ENCODE measurements at places on chromosomes 1 and 21.
A peak's percentile ranks its signal among the peaks of the same experiment; 100 is the strongest.

DNA sequence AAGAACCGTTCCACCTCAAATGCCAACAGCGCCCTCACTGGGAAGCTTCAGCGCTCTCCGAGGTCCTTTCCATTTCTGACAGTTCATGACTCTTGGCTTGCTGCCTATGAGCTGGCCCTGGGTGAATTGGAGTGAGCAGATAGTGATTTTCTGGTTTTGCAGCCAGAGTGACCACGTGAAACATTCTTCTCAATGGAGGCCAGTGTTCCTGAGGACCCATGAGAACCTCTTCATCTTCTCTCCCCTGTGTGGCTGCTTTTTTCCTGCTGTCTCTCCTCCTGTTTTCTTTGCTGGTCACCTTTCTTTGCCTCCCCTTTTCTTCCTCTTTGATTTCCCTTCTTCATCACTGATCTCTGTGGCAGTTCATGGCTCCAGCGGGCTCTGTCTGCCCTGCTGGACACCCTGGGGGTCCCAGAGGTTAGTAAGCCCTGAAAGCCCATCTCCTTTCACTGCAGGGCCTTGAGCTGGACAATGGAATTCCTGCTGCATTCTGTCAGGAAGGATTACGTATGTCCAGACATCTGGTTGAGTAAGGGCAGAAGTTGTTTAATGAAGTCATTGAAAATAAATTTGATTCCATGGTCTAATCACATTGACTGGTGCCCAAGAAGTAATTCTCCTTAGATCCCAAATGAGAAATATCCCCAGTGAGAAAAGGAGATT is 29.9 kb downstream of the VASH2 start:
- DNase-seq = no peak

- peak; percentile 59 for DNase-seq
These were observed 6.2 kb downstream of the SLC2A1 start for GRCh38 chr1:42952303-42953001.

DNA sequence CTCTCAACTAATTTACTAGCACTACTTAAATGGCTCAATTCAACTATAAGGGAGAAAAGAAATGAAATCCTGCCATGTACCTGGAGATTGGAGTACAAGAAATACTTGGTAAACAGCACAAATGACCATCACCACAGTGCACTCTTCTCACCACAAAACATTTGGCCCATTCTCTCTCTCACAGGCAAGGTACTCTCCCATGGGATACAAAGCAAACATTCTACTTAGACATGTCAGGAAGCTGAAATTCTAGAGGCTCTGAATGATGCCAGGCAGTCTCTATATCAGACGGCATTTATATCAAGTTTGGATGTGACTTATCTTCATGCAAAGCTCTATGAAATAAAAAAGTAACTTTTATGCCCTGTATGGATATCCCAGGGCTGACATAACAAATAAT is 72.5 kb downstream of the DPT start:
- no peak for DNase-seq

DNA sequence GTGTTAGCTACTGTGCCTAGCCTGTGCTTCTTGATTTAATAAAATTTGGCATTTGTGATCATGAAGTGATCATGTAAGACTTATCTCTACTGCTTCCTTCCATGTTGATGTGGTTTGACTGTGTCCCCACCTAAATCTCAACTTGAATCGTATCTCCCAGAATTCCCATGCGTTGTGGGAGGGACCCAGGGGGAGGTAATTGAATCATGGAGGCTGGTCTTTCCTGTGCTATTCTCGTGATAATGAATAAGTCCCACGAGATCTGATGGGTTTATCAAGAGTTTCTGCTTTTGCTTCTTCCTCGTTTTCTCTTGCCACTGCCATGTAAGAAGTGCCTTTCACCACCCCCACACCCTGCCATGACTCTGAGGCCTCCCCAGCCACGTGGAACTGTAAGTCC is at the start of gene OVAAL:
TSS of gene OVAAL (plus strand) at position 301 of the 400 bp plus-strand sequence.
- no peak for DNase-seq

DNA sequence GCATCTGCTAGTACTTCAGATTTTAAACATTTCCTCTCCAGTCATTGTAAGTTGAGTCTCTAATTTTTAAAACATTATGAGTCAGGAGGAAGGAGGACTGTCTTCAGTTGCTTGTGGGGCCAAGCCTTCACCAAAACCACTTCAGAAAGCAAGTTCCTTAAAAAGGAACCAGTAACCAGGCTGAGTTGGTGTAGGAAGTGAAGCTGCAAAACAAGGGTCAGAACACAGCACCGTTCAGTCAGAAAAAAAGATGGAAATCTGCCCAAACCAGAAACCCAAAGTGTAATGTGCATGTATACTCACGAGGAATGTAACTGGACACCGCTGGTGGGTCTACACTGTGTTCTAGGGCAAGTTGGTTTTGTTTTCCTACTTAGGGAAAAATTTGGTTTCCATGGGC is 402.1 kb downstream of the SETD4 start:
- DNase-seq = no peak

DNA sequence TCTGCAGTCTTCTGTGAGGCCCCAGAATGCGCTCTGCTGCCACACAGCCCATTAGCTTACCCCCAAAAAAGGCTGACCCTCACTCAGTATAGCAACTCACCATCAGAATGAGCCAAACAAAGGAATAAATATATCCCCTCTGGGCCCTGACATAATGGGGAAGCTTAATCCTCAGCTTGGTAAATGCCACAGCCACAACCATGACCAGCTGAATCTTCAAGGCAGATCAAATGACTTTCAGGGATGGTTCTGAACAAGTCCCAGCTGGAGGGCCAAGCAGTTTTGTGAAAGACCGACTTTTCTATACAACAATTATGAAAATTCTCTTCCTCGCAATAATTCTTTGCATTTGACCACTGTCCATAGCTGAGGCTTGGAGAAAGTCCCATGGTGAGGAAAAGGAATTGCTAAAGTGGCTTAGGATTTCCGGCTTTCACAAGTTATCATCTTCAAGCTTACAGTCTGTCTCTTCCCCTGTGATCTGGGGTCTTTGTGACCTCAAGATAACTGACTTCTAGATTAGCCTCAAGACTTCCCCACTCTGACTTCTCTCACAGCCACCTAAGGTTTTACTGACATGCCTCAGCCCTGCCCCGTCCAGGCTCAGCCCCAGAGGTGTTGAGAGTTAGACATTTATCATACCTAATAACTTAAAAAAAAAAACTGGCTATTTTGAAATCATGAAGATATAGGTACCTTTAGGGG is 47.8 kb upstream of the PBX1 start:
- DNase-seq = no peak

DNA sequence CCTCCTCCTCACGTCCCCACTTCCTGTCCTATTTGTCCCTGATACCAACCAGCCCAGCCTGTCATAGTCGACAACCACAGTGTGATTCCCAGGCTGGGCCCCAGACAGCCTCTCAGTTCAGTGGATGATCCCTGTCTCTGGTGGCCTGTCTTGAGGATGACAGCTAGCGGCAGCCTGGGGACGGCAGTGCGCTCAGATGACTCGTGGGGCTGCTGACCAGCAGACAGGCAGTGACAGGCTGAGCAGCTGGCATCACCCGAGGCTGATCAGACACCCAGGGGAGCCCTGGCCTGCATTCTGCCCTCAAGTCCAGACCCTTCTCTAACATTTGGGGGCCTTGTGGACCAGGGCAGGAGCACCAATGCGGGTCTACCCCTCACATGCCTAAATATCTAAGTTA is 21.0 kb downstream of the NKAIN1 start:
- no peak for DNase-seq

GRCh38 chr1:186896211-186896610 is 67.5 kb downstream of the PLA2G4A start:
- no peak for DNase-seq

- no peak for DNase-seq
These were observed 174.2 kb downstream of the PTPRU start for GRCh38 chr1:29410476-29410875.

GRCh38 chr1:87816646-87817045 is 488.0 kb downstream of the LMO4 start:
- no peak for DNase-seq

DNA sequence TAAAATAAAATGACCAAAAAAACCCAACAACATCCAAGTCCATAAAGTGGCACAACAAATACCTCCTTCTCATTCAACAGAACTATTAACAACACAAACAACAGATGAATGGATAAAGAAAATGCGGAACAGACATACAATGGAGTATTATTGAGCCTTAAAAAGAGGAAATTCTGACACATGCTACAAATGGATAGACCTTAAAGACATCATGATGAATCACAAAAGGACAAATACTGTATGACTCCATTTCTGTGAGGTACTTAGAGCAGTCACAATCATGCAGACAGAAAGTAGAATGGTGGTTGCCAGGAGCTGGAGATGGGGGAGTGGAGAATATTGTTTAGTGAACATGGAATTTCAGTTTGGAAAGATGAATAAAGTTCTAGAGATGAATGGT is 42.6 kb downstream of the EYA3 start:
- DNase-seq = no peak

GRCh38 chr1:44135886-44136285 is 5.5 kb downstream of the KLF18 start:
- no peak for DNase-seq

DNA sequence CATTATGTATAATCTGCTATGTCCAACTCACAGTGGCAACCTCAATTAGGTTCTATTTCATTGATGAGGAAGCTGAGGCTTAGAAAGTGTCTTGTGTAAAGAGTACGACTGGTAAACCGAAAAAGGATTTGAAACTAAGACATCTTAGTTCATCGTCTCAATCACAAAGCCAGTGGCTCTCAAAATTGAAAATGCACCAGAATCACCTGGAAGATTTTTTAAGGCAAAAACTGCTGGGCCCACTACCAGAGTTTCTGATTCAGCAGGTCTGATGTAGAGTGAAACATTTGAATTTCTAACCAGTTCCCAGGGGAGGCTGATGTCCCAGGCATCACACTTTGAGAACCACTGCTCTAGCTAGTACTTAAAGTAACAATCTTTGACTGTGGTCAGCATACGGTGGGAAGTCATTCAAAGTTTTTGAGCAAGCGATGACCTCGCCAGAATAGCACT is 5.2 kb upstream of the LRRC53 start:
- DNase-seq = no peak

GRCh38 chr1:156823210-156823790 is 6.7 kb upstream of the SH2D2A start:
- no peak for DNase-seq

- DNase-seq = no peak
These were observed 104.7 kb downstream of the AKT3 start for GRCh38 chr1:243745356-243745755.

GRCh38 chr1:62672029-62672428 is 16.2 kb downstream of the DOCK7 start:
- no peak for DNase-seq

- no peak for DNase-seq
These were observed 7.0 kb downstream of the S100B start for GRCh38 chr21:46597896-46598343.

- DNase-seq = no peak
These were observed 42.7 kb downstream of the ATP5PF start for GRCh38 chr21:25691976-25692375.

DNA sequence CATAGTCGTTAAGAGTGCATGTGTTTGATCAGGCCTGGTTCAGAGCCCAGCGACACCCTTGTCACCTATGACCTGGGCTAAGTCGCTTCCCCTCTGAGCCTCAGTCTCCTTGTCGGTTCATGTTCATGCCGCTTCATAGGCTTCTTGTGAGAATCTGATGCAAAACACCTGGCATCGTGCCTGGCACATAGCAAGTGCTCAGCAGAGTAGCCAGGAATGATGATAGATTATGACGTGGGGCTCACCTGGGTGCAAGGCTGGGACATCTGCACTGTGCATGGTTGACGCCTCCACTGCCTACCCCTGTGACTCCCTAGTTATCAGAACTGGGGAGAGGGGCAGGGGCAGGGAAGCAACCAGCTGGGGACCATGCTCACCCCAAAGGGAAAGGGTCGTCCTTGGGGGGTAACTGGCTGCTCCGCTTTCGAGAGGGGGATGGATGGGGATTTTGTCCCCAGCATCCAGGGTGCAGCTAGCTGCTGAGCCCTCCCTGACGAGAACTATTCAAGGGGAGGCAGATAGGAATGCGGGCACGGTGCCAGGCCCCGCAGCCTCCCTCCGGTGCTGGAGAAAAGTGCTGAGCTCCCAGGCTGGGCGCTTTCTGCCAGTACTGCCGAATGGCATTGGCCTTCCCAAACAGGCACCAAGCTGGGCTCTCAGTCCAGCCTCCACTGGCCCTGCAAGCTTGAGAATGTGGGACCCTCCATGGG is 9.3 kb downstream of the EFHD2 start:
- no peak for DNase-seq

DNA sequence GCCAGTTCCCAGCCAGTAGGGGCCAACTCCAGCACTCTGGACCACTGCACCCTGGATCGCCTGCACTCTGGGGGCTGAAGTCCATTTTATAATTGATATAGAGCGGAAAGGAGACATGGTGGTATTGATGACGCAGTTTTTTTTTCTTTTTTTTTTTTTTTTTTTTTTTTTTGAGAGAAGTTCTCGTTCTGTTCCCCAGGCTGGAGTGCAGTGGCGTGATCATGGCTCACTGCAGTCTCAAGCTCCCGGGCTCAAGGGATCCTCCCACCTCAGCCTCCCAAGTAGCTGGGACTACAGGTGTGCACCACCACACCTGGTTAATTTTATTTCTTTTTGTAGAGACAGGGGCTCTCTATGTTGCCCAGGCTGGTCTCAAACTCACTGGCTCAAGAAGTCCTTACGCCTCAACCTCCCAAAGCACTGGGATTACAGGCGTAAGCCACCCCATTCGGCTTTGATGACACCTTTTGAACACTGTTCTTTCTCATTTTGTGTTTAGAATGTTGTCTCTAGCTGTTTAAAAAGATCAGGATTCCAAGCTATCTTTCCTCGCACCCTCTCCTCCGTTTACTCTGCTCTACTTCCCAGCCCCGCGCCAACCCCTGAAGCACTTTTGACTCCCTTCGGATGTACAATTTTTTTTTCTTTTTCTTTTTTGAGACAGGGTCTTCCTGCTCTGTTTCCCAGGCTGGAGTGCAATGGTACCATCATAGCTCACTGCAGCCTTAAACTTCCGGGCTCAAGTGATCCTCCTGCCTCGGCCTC is 960 bp downstream of the MX2 start:
- DNase-seq = no peak

- peak; percentile 92 for DNase-seq
These were observed at the start of gene RCOR3 for GRCh38 chr1:211258756-211259637. Gene RCOR3, plus strand, starts transcription at chr1:211259366. Its CDS starts 195 bp downstream, at chr1:211259561.

DNA sequence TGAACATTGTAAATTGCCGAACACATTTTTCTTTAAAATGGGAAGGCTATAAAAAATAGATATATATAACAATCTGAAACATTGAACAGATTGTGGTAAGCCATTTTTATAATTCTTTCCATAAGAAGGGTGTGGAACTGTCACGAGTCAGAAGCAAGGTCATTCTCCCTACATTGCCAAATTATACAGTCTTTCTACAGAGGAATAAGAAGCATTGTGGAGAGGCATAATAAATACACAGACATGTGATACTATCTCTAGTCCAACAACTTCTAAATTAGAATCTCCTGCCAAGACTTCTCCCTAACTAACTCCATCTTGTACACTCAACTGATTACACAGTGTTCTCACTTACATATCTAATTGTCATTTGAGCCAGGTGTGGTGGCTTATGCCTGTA is 227.9 kb downstream of the CENPF start:
- no peak for DNase-seq

Measured in CD4-positive, alpha-beta T cell treated with Interleukin-6 at 100 ng/mL for 8 hours (primary cell).